Spinal cord (tissue), 10 donors: ENCODE measurements at places on chromosomes 2 and 18.

DNA sequence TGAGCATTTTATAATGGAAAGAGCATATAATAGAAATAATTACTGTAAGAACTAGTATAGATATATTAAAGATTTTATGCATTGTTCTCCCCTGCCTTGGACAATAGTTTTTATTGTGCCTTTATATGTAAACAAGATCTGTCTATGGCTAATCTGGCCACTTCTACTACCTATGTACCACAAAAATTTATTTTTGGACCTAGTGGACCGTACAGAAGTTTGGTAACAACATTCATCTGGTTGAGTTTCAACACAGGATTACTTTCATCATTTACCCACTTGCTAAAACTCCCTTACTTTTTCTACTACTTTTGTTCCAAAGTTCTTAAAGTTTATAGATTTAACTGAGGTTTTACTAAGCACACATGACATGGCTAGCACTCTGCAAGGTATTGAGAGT is 13.2 kb upstream of the MYOM1 start:
- no peak for DNase-seq

DNA sequence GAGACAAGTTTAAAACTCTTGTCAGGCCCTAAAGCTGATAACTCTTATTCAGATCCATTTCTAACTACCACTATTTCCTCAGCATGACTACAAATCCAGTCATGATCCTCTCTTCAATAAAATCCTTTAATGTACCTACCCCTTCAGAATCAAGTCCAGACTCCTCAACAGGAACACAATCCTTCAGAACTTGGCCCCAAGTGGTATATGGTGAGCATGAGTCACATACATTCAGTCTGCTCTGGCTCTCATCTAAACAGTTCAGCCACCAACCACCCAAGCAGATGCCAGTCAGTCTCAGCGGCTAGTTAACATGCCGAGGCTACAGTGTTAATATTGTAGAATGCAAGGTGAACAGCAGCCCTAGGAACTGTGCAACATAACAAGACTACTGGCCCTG is 9.7 kb downstream of the LMAN2L start:
- DNase-seq: no peak

- no peak for DNase-seq
These were observed 114.8 kb downstream of the NEB start for GRCh38 chr2:151619337-151619989.

DNA sequence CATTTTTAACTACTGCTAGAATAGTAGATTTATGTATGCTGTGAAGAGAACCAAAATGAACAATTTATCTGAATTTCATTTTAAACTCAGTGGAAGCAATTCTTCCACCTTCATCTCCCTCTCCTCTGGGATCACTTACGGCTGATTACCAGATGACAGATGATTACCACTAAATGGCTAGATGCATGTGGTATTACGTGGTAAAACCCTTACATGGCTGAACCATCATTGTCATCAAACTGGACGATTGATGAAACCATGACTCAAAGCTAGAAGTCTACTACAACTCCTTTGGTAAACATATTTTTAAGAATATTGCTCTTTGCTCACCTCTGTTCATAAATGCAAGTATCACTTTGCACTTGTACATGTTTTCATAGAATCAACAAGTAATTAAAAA is 48.5 kb upstream of the DOCK10 start:
- no peak for DNase-seq
